ENCODE measurements at places on chromosomes 5 and 9.
A peak's percentile ranks its signal among the peaks of the same experiment; 100 is the strongest.

DNA sequence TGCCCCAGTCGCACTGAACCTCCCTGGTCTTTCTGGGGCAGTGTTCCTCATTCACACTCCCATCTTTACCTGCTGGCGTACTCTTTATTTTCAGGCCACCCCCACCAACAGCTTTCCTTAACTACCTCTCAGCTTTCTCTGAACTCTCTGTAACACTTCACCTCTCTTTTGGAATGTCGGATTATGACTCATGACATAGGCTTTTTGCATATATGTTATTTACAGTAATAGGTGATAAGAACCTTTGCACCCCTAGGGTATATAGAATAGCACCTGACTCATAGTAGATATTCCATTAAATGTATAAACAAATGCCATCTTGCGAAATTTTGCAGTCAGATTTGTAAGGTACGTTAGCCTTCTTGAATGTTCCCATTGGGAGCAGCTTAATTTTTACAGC, 52.9 kb upstream of the MIER3 start:
- DNase-seq: no peak

DNA sequence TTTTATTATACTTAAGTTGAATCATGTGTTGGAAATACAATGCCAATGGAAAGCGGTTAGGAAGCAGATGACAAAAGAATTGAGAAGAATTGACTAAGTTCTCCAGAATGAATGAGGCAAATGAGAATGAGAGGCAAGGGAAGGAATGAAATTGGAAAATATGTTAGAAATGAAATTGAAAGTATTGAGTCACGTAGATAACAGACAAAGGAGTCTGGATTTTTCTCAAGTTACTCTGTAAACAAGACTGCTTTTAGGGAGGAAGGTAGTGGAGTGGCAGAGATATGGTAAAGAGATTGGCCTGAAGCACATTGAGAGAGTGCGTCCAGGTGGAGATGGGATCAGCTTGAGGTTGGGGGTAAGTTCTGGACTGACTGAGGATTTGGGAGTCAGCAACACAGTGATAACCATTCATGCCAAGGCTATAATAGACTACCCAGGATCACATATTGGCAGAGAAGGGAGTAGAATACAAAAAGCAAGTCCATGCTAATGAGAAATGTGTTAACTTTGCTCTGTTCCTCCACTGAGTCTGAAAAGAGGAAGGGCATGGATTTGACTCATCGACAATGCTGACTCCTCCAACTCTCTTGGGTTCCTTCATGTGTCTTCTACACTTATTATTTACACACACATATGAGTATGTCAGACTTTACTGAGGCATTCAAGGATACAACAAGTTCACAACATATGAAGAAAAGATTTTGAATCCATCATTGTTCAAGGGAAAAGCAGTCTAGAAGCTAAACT, 814.2 kb upstream of the ZNF608 start:
- no peak for DNase-seq

- no peak for DNase-seq
Observed at GRCh38 chr9:71504636-71505035, 263.7 kb downstream of the CEMIP2 start.

DNA sequence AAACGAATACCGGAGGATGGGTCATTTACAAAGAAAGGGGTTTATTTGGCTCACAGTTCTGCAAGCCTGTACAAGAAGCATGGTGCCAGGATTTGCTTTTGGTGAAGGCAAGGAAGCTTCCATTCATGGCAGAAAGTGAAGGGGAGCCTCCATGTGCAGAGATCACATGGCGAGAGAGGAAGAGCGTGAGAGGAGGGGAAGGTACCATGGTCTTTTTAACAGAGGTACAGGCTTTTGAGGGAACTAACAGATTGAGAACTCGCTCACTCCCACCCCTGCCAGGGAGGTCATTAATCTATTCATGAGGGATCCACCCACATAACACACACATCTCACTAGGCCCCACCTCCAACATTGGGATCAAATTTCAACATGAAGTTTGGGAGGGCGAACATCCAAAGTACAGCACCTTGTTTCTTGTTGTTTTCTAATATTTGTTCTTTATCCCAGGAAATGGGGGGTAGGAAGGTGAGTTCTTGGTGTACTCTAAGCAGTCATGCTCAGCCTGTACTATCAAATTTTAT, 18.5 kb downstream of the TMC1 start:
- DNase-seq: no peak

- DNase-seq: no peak
Observed at GRCh38 chr5:10655972-10656830, 92.3 kb downstream of the ANKRD33B start.

- DNase-seq: no peak
Observed at GRCh38 chr5:106474066-106474465, 1196.7 kb downstream of the EFNA5 start.

DNA sequence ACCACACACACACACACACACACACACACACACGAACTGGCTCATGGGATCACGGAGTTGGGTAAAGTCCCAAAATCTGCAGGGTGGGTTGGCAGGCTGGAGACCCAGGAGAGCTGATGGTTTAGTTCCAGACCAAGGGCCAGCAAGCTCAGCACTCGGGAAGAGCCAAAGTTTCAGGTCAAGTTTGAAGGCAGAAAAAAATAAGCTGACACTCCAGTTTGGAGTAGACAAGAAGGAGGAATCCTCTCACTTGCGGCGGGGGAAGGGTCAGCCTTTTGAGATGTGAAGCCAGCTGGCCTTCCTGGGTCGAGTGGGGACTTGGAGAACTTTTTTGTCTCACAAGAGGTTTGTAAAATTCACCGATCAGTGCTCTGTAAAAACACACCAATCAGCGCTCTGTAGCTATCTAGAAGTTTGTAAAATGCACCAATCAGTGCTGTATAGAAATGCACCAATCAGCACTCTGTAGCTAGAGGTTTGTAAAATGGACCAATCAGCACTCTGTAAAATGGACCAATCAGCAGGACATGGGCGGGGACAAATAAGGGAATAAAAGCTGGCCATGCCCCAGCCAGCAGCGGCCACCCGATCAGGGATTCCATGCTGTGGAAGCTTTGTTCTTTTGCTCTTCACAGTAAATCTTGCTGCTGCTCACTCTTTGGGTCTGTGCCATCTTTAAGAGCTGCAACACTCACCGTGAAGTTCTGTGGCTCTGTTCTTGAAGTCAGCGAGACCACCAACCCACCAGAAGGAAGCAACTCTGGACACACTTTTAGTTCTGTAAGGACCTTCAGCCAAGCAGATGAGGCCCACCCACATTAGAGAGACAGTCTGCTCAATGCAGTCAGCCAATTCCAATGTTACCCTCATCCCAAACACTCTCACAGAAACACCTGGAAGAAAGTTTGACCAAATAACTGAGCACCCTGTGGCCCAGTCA, 37.8 kb upstream of the UNC5A start:
- DNase-seq: no peak

DNA sequence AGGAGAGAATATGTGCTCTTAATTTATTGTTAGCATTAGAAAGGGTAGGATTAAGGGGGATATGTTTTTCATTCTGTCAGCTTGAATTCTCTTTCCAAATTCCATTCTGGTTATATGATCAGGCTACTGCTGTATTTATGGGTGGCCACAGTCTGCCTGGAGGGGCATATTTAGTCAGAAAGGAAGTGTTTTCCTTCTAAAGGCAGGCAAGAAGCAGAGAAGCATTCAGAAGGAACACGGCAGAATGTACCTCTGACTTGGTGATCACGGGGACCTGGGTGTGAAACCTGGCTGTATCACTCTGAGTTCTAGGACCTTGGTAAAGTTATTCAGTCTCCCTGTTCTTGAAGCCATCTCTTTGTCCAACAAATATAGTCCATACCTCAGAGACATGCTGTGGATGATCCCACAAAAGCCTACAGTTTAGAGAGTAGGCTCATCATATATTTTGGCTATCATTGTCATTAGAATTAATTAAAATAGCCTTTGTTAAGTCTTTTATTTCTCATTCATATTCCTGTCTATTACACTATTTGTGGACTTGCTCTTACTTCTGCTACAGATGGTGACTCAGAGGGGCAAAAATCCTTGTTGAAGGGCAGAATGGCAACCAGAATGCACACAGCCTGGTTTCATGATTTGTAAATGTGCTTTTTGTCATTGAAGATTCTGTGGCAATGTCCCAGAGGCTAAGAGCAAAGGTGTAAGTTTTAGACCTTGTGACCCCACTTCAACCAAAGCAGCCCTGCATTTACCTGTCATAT, 2.7 kb downstream of the TNC start:
- DNase-seq: no peak

DNA sequence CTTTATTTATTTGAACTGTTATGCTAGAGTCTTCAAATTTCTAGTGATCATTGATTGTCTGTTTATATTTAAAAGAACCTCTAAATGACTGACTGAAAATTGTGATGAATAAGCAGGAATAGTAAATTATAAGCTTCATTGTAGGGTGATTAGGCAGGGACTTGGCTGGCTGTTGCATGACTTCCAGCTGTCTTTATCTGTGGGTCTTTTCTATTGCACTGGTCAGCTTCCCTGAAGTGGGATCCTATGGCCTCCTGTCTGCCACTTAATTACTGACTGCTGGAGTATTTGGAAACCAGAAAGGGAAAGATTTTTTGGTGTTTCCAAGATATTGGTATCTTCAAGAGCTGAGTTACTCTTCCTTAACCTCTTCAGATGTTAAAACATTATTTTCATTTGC, 123.0 kb upstream of the CCNH start:
- no peak for DNase-seq

GRCh38 chr5:154756009-154756867, 1.1 kb downstream of the LARP1 start:
- DNase-seq: peak; percentile 49

GRCh38 chr5:133406977-133407632, 205.2 kb downstream of the FSTL4 start:
- DNase-seq: no peak

DNA sequence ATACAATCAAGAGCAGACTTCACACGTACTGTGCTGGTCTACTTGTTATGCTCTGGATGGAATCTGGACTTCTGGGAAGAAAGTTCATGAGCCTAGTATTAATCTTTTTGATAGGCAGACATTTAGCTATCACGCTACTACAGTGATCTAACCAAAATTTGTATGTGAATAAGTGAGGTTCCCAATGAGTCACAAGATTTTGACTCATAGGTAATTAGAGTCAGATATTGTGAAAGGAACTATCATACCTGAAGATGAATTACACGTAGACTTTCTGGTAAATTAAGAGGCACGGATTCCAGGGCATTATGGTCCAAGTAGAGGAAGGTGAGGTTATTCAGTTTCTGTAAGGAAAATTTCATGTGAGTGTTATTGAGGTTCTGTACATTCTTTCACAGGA, 18.4 kb downstream of the OGN start:
- no peak for DNase-seq

DNA sequence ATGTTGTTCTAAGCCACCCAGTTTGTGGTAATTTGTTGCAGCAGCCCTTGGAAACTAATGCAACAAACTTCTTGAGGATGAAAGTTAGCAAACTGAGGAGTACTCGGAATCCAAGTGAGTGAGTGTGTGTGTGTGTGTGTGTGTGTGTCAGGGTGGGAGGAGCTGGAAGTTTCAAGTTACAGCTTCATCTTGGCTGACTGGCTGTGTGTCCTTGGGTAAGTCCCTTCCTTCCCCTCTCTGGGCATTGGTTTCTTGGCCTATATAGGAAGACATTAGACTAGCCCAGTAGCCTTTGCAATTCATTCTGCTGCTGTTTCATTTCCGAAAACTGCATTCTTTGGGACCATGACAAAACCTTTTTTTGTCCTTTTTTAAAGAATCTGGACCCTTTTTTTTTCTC, 157.2 kb downstream of the MELK start:
- no peak for DNase-seq

- no peak for DNase-seq
Observed at GRCh38 chr9:36985061-36985768, 48.9 kb downstream of the PAX5 start.

DNA sequence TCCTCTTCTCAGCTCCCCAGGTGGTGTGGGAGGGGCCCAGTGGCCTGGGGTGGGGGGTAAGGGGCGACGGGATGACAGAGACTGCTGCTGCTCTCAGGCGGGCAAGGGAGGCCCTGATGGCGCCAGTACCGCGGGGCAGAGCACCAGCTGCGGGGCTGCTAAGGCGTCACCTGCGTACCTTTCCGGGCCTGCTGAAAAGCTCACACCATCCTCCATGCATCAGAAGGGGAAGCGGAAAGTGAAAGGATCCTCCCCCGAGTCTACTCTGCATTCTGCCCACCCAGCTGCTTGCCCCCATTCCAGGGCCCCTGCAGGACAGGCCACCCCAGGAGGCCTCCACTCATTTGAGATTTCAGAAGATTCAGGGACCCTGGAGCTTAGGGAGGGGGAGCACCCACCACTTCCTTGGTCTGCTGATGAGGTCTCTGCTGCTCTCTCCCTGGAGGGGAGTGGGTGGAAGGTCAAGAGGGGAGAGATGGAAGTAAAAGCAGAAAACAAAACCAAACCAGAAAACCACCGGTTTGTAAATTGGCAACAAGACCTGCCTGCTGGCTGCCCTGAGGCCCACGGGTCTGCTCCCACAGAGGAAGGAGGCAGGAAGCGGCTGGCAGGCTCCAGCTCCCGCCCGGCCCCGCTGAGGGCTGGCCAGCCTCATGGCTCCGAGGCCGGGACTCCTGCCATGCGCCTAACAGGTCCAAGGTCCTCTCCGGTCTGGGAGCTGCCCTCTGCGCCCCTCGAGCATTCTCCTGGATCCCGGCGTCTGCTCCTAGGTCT, 33.6 kb downstream of the PRRT1B start:
- DNase-seq: peak; percentile 57

DNA sequence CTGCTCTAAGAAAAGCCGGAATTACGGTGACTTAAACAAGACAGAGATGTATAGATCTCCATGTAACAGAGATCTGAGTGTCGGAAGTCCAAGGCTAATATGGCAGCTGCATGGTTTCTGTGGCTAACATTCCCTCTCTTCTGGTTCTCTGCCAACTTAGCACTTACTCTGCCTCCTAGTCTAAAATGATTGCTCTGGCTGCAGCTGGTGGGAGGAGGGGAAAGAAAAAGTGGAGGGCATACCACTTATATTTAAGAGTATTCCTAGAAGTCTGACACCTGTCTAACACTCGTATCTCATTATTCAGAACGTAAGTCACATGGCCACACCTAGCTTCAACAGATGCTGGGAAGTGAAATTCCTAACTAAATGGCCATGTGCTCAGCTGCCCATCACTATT, 551.5 kb upstream of the TLE4 start:
- DNase-seq: no peak

DNA sequence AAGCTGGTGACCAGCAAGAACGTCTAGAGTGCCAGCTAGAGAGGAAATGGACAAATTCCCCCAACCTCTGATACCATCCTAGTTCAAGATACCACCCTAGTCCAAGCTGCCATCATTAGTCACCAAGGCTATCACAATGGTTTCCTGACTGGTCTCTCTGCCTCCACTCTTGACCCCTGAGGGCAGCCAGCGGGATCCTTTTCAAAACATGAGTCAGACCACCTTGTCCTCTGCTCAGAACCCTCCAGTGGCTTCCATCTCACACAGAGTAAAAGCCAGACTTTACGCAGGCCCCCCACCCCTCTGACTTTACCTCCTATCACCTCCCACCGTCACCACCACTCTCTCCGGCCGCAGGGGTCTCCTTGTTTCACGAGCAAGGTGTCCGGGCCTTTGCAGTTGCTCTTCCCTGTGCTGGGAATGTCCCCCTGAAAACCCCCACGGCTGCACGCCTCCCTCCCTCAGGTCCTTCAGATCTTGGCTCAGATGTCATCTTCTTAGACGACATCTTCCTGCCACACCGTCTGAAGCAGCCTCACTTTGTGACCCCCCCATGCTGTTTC, 42.2 kb upstream of the FBXW11 start:
- no peak for DNase-seq

- no peak for DNase-seq
Observed at GRCh38 chr9:136430588-136431234, 8.9 kb downstream of the INPP5E start.
